Mesenchymal stem cell (in vitro differentiated cells and primary cell): ENCODE measurements at places on chromosomes 2 and 18.

- peaks cover 47% of the 10 kb centered on the region for H3K36me3 ChIP-seq
- no peak overlapping the region for H3K27ac ChIP-seq
- H3K4me3 ChIP-seq: no peak overlapping the region
- no peaks in the 10 kb centered on the region for H3K27me3 ChIP-seq
- no peak for DNase-seq
- H3K4me1 ChIP-seq: no peaks in the 10 kb centered on the region
Observed at GRCh38 chr18:13100942-13101658, 109.9 kb downstream of the CEP192 start.

DNA sequence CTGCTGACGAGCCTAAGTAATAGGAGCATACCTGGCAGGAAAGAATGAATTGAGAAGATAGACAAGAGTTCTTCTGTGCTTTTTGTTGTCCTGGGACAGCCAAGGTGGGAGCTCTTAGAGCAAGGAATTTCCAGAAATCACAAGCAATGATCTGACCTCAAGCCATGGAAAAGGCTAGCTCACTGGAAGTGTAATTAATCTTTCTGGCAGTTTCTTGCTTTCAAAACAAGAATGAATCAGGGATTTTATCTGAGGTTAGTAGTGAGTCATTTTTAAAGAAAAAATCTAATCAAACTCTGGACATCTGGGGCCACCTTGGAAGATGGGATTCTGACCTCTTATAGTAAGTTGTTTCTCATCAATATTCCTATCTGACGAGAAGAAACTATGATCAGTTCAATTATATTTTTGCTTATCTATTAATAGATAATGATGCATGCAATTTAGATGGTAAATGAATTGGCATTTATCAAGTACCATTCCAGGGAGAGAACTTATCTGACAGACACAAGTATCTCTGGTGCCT lies 98.0 kb downstream of the ADCYAP1 start:
- H3K27ac ChIP-seq: no peak overlapping the region
- H3K4me3 ChIP-seq: no peak overlapping the region
- H3K27me3 ChIP-seq: peaks cover 27% of the 10 kb centered on the region
- H3K36me3 ChIP-seq: no peaks in the 10 kb centered on the region
- H3K4me1 ChIP-seq: no peaks in the 10 kb centered on the region

DNA sequence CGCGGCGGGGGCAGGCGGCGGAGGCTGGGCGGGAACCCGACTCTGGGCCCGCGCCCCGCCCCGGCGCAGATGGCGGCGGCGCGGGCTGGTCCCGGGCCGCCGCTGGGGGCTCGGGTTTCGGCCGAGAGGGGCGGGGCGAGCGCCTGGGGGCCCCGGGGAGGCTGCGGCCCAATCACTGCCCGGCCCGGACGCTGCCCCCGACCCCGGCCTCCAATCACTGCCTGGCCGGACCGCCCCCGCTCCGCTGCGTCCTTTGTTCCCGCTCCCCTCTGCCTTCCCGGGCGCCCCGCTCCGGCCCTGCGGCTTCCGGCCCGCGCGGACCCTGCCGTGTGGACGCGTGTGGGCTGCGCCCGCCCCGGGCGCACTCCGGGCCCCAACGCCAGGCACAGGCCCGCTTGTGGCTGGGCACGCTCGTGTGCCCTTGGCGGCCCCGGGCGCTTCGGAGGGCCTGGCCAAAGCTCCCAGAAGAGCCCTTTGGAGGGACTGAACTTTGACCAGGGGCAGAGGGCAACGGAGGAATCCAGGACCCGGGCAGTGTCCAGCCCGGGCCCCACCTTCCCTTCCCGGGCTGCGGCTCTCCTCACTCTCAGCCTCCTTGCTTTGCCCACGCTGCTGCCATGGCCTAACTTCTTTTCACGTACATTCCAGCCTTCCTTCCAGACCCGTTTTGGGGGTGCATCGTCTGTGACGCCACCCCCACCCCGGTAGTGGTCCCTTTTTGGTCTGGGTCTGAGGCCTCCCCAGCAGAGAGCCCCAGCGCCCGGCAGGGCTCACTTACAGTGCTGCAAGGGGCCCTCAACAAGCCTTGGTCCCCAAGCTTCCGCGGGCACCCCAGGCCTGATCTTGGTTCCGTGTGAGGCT lies 27.1 kb upstream of the PTMA start:
- H3K27me3 ChIP-seq: no peaks in the 10 kb centered on the region
- H3K4me3 ChIP-seq: peak overlapping the region; percentile 63
- no peaks in the 10 kb centered on the region for H3K36me3 ChIP-seq

GRCh38 chr2:238287737-238288649 lies at the start of gene PER2:
TSS of gene PER2 (minus strand) at chr2:238288610. CDS start at chr2:238277936, 10,674 bp downstream.
- H3K4me1 ChIP-seq: peaks cover 47% of the 10 kb centered on the region
- H3K36me3 ChIP-seq: no peaks in the 10 kb centered on the region
- H3K4me3 ChIP-seq: peak within 1 kb of the TSS; percentile 95
- peak; percentile 98 for DNase-seq

DNA sequence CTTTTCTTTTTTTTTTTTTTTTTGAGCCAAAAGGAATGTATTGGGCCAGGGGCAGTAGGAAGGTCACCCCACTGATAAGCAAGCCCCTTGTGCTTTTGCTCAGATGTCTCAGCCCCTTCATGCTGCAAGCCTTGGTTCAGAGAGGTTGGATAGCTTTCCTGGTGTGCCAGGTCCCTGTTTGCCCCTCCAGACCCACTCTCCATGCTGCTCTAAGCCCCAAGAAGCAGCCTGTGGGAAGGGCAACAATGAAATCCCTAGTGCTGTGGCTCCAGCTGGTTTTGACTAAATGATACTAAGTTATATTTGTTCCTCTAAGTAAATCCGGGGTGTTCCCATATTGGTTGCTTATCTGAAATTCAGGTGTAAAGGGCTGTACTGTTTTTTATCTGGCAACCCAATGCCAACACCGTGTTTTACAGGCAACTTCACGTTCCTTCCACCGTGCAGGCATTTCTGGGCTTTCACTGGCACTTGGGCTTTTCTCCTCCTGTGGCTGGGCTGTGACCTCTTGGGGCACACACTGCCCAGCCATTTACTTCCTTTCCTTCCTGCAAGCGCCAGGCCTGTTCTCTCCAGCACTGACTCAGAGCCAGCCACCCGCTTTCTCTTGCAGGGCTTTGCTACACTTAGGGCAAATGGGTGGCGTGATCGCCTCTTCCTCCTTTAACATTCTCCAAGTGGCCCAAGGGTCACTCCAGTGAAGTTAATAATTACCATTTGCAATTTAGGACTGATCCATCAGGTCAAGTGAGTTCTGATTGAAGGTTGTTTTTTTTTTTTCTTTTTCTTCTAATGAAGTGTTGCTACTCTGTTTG lies 21.6 kb downstream of the MERTK start:
- peaks cover 17% of the 10 kb centered on the region for H3K4me1 ChIP-seq
- peak; percentile 27 for DNase-seq
- peak overlapping the region; percentile 28 for H3K27ac ChIP-seq
- no peak overlapping the region for H3K4me3 ChIP-seq

DNA sequence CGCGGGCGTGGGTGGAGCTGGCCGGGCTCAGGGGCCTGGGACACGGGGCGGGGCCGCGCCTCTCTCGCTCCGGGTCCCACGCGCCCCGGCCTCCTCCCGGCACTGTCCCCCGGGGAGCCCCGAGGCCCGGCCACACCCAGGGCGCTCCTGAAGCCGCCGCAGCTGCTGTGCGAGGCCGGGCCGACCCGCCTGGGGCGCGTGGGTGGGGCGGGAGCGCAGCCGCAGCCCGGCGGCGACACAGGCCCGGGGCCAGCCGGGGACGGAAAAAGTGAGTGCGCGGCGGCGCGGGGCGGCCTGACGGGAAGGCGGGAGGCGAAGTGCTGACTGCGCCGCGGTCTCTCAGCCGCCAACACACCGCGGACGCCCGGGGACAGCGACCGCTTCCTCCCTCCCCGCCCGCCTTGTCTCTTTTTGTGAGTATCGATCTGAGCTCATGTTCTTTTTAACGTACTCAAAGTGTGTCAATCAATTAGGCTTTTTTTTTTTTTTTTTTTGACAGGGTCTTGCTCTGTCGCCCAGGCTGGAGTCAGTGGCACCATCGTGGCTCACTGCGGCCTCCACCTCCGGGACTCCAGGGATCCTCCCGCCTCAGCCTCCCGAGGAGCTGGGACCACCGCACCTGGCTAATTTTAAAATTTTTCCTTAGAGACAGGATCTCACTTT lies 14.5 kb downstream of the PDCD1 start:
- H3K27ac ChIP-seq: no peak overlapping the region
- peak; percentile 75 for DNase-seq
- peaks cover 33% of the 10 kb centered on the region for H3K27me3 ChIP-seq
- peak overlapping the region; percentile 54 for H3K4me3 ChIP-seq

DNA sequence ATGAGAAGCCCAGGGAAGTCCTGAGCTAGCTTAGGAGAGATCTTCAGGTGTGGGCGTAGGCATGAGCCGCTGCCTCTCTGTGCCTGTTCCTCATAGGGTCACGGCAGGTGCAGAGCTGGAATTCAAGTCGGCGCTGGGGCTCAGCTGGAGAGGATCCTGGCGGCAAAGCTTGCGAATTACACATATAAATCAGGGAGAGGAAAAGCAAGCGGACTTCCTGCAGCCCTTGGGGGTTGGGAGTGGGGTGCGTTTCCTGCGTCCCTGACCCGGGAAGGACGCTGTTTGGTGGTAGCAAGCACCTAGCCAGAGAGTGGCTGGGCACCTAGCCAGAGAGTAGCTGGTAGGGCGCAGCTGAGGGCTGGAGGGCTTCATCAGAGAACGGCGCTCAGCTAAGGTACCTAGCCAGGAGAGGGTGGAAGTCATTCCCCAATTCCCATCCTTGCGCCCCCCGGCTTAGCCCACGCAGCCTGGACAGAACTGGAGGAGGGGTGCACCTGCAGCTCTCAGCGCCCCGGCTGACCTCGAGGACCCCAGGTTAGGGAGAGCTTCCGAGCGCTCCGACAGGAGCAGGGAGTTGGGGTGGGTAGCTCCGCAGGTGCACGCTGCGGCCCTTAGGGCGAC lies 459 bp upstream of the EFR3B start:
- peak; percentile 60 for DNase-seq
- H3K27ac ChIP-seq: no peak overlapping the region
- peaks cover 16% of the 10 kb centered on the region for H3K27me3 ChIP-seq
- peaks cover 20% of the 10 kb centered on the region for H3K4me1 ChIP-seq

DNA sequence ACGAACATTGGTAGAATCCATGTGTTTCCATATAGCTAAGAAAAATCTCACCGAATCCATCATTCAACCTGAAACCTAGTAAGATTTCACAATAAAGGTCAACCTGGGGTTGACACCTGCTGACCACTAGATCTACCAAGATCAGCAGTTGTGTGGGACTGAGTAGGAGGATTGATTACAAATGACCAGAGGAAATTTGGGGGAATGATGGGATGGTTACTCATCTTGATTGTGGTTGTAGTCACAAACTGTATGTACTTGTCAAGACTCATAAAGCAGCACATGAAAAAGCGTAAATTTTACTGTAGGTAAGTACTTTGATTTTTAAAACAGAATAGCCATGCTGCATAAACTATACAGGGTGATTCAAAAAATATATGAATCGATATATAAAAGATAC lies 14.7 kb downstream of the DAPL1 start:
- H3K27ac ChIP-seq: no peak overlapping the region
- peaks cover 3% of the 10 kb centered on the region for H3K4me1 ChIP-seq
- peaks cover 4% of the 10 kb centered on the region for H3K27me3 ChIP-seq
- H3K4me3 ChIP-seq: no peak overlapping the region

GRCh38 chr18:79111483-79111882 lies 42.3 kb downstream of the ATP9B start:
- H3K4me1 ChIP-seq: peaks cover 2% of the 10 kb centered on the region
- H3K27me3 ChIP-seq: no peaks in the 10 kb centered on the region
- peaks cover 15% of the 10 kb centered on the region for H3K36me3 ChIP-seq
- DNase-seq: no peak
- H3K27ac ChIP-seq: no peak overlapping the region

DNA sequence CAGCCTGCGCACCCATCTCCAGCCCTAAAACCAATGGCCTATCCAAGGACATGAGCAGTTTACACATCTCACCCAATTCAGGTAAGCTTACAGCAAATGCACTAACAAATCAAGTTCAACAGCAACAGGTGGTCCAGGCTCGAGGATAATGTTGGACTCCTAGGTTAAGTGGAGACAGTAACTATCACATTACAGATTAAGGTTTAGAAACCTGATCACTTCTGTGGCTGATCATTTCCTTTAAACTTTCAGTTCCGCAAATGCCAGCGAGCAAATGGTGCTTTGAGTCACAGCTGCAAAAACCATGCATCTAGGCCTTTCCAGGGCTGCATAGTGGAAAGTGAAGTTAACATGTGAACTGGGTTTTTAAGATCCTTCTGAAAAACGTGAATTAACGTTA lies 259.4 kb downstream of the GBX2 start:
- H3K4me3 ChIP-seq: no peak overlapping the region
- no peak overlapping the region for H3K27ac ChIP-seq
- H3K4me1 ChIP-seq: peaks cover 4% of the 10 kb centered on the region
- H3K27me3 ChIP-seq: no peaks in the 10 kb centered on the region
- no peak for DNase-seq
- H3K36me3 ChIP-seq: peaks cover 28% of the 10 kb centered on the region

GRCh38 chr2:134669731-134670669 lies 48.8 kb downstream of the TMEM163 start:
- peaks cover 39% of the 10 kb centered on the region for H3K4me1 ChIP-seq
- H3K4me3 ChIP-seq: no peak overlapping the region
- peak overlapping the region; percentile 94 for H3K27ac ChIP-seq
- H3K27me3 ChIP-seq: no peaks in the 10 kb centered on the region
- no peak for DNase-seq

GRCh38 chr2:37767959-37768925 lies 96.8 kb upstream of the CDC42EP3 start:
- H3K36me3 ChIP-seq: no peaks in the 10 kb centered on the region
- no peak overlapping the region for H3K4me3 ChIP-seq
- H3K27ac ChIP-seq: peak overlapping the region; percentile 95
- H3K4me1 ChIP-seq: peaks cover 12% of the 10 kb centered on the region
- H3K27me3 ChIP-seq: no peaks in the 10 kb centered on the region

GRCh38 chr2:88735853-88736252 lies 44.4 kb downstream of the RPIA start:
- H3K4me1 ChIP-seq: peaks cover 12% of the 10 kb centered on the region
- H3K27ac ChIP-seq: no peak overlapping the region
- peaks cover 12% of the 10 kb centered on the region for H3K36me3 ChIP-seq

DNA sequence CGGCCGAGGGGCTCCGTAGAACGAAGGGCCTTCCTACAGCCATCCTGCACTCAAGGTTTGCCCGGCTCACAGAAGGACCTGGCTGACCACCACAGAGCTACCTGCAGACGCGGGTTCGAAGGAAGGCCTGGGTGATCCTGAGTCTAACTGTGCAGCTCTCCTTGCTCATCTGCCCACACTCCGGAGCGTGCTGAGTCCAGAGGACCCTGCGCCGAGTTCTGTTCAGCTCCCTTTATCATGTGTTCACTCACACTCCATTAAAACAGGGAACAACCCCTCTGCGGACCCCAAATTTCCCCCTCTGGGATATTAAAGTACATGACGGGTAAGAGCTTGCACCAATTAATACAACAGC lies 138.3 kb downstream of the PXDN start:
- no peaks in the 10 kb centered on the region for H3K36me3 ChIP-seq
- peak overlapping the region; percentile 53 for H3K4me3 ChIP-seq
- H3K4me1 ChIP-seq: peaks cover 32% of the 10 kb centered on the region
- no peak overlapping the region for H3K27ac ChIP-seq
- peaks cover 20% of the 10 kb centered on the region for H3K27me3 ChIP-seq

DNA sequence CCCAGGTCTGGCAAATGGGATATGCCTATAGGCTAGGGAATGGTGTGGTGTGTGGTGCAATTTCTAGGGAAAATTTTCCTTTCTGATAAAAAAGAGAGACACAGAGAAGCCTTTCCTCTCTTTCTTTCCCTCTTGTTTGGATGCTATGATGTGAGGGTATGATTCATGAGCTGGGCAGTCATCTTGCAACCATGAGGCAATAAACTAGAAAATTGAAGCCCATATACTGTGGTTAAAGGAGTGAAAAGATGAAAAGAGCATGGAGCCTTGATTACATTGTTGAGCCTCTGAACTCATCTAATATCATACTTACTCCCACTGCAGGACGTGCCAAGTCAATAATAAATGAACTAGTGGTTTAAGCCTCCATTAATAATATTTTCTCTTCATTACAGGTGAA lies 215.6 kb downstream of the HAUS1 start:
- H3K4me1 ChIP-seq: peaks cover 20% of the 10 kb centered on the region
- H3K27ac ChIP-seq: no peak overlapping the region
- no peak overlapping the region for H3K4me3 ChIP-seq
- H3K27me3 ChIP-seq: no peaks in the 10 kb centered on the region
- no peaks in the 10 kb centered on the region for H3K36me3 ChIP-seq
